ENCODE measurements at places on chromosomes 4 and X.
A peak's percentile ranks its signal among the peaks of the same experiment; 100 is the strongest.

- no peak for DNase-seq
Observed at GRCh38 chr4:118845552-118846050, 9.7 kb upstream of the SEC24D start.

- DNase-seq, result no peak
Observed at GRCh38 chr4:85531560-85532341, 56.8 kb downstream of the ARHGAP24 start.

GRCh38 chrX:12974305-12974795 lies 560 bp upstream of the TMSB4X start:
- peak; percentile 77 for DNase-seq

DNA sequence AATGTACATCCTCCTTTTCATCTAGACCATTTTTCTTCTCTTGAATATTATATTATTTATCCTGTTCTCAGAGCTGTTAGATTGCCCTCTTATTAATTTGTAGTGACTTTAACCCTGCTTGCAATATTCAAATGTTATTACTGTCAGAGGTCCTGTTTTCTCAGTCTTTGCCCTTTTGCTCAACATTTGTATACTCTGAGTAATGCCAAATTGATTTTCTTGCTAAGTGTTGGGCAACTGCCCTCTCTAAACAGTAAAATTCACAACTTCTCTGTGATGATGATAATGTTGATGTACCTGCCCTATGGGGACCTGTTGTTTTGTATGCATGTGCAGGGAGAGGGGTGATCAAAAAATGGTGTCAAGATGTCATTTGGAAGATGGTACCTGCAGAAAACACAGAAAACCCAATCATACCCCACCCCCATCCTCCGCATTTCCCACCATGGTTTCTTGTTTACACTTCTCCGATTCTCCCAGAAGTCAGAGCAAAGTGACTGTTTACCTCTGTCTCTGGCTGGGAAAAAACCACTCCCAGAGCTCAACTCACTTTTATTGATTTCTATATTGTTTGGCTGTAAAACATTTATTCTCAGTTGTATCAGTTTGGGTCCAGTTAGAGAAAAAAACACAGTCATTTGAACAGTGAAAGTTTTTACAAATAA lies 694.0 kb downstream of the IL1RAPL1 start:
- no peak for DNase-seq

- no peak for DNase-seq
Observed at GRCh38 chrX:128653524-128654060, 601.4 kb upstream of the ACTRT1 start.

- no peak for DNase-seq
Observed at GRCh38 chr4:88136249-88136648, 22.2 kb downstream of the ABCG2 start.

- DNase-seq, result peak; percentile 13
Observed at GRCh38 chrX:53044995-53045394, 3.6 kb upstream of the GPR173 start.

DNA sequence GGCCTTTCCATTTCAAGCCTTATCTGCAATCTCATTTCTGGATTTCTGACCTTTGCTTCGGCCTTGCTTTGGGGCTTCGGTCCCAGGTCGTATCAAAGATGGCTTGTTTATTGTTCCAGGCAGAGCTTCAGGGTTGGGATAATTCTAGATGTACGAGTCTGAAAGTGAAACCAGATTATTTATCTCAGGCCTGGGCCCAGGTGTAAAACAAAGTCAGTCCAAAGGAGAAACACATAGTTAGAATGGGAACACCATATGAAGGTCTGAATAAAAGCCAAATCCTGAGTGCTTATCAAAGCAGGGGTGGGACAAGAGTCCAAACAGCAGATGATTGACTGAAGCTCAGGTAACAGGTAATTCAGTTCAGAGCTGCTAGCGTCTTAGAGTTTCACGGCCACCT lies 17.1 kb downstream of the PRIMPOL start:
- DNase-seq, result no peak

Data from foreskin fibroblast (primary cell).